IPS DF 19.7 (cell line): ENCODE measurements at places on chromosomes 7 and 10.

DNA sequence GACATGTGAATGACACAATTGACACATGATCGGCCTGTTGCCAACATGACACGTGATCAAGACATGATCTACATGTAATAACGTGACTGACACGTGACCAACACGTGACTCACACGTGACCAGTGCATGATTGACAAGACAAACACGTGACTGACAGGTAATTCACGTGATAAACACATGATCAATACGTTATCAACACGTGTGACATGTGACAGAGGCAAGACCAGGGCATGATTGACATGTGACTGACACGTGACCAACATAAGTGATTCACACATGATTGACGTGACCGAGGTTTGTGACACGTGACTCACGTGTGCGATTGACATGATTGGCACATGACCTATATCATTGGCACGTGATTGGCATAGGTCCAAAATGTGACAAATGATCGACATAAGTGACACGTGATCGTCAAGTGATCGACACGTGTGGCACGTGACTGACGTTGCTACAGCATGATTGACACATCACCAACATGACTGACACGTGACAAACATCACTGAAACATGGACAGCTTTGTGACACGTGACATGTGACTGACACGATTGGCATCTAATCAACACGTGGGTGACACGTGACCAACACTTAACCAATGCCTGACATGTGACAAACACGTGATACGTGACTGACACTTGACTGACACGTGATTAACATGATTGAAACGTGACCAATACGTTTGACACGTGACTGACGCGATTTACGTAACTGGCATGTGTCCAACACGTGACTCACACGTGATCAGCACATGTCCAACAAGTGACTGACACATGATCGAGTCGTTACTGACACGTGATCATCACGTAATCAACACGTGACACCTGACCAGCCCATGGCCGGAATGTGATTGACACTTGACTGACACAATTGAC, 23.0 kb downstream of the CRPPA start:
- no peak for DNase-seq

GRCh38 chr10:71483885-71484751, 87.4 kb downstream of the CDH23 start:
- no peak for DNase-seq

- no peak for DNase-seq
Observed at GRCh38 chr10:17782921-17783665, 26.1 kb upstream of the MRC1 start.

GRCh38 chr7:135207406-135208101, 3.8 kb downstream of the WDR91 start:
- DNase-seq: no peak

- DNase-seq: no peak
Observed at GRCh38 chr10:78332012-78332411, 298.3 kb downstream of the RPS24 start.

- DNase-seq: no peak
Observed at GRCh38 chr7:94397722-94398121, 3.0 kb downstream of the COL1A2 start.

DNA sequence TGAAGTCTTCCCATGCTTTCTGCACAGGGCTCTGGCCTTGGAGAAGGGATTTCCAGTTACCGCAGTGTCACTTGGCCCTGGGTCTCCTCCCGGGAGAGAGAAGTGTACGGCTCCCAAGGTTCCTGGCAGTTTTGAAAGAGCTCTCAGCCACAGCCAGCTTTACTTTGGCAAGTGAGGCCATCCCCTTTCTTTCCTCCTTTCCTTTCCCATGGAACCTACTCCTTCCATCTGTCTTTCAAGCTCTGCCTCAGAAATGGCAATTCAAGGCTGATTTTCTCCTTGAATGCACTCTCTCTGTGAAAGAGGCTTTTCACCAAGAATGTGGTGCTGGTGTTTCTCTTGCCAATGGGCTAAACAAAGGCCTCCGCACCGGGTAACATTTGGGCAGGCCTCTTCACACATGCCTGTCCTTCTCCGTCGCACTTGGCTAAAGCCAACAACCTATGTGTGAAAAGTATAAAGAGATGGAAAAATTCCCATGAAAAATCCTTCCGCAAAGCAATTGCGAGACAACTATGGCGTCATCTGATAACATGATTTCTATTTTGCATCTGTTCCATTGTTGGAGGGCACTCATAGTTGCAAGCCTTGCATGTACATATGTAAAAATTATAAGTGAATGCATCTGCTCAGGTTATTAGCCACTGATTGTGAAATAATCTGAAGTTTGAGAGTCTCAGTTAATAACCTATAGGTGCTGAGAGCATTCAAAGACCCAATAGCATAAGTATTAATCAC, 125.4 kb downstream of the PFKFB3 start:
- DNase-seq: no peak

- DNase-seq: no peak
Observed at GRCh38 chr10:61478621-61479312, 25.6 kb upstream of the TMEM26 start.

DNA sequence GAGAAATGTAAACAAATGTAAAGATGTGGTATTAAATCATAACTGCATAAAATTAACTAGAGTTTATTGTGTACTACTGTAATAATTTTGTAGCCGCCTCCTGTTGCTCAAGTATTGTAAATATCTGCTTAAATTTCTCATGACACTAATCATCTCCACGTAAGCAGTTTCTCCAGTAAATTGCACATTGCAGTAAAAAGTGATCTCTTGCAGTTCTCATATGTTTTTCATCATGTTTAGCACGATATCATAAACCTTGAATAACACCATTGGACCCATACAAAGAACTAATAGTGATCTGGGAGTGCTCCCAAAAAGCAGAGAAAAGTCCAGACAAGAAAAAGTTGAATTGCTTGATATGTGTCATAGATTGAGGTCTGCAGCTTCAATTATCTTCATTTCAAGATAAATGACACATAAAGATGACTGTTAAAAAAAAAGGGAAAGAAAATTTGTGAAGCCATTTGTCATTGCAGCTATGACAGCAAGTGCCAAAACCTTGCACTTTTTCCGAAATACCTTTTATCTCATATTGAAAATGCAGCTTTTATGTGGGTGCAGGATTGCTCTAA, 15.3 kb downstream of the LIPA start:
- DNase-seq: no peak

DNA sequence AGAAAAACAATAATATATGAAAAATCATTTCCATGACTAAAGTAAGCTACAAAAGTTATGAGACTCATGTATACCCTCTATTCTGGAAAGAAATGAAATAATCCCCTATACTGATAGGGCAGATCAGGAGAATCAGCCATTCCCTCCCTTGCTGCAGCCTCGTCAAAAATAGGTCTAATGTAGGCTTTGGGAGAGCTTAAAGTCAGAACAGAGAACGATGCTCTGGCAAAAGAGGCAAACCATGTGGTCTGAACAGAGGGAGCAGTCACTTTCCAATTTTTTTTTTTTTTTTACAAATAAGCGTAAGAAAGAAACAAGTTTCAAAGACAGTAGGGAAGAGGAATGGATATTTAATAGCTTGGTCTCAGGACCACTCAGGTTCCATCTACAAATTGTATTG, 462.2 kb upstream of the LRRTM3 start:
- DNase-seq: no peak

DNA sequence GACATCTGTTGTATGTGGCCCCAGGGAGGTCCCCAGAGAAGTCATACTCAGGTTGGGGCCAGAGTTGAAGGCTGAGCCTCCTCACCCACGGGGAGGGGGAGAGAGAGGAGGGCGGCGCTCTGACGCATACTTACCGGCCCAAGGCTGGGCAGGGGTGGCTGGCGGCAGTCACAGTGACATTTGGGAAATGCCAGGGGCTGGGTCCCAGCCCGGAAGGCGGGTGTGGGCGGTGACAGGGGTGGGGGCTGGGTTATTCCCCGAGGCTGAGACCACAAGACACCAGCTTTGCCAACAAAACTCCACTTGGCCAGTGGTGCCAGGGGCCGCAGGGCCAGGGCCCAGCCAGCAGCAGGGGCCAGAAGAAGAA, 41.1 kb downstream of the RASGEF1A start:
- no peak for DNase-seq

DNA sequence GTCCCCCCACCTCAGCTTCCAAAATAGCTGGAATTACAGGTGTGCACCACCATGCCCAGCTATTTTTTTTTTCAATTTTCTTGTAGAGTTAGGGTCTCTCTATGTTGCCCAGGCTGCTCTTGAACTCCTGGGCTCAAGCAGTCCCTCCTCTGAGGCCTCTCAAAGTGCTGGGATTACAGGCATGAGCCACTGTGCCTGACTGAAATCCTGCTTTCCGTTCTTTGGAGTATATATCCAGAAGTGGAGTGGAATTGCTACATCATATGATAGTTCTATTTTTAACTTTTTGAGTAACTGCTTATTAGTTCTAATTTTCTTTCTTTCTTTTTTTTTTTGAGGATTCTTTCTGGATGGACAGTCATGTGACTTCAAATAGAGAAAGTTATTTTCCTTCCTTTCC, 62.9 kb upstream of the ZMIZ2 start:
- no peak for DNase-seq

DNA sequence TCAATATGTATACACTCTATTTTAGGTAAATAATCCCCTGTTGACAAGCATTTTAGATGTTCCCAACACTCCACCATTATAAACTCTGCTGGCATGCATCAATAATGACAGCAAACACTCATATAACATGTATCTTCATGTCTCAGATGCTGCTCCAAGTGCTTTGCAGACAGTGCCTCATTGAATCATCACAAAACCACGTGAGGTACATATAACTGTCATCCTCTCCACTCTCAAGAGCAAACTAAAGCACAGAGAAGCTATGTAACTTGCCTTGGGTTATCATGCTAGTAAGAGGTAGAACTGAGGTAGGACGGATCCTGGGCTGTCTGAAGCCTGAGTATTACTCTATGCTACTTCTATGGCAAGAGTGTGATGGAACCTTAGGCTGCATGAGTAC, 72.5 kb upstream of the GSDME start:
- DNase-seq: no peak

DNA sequence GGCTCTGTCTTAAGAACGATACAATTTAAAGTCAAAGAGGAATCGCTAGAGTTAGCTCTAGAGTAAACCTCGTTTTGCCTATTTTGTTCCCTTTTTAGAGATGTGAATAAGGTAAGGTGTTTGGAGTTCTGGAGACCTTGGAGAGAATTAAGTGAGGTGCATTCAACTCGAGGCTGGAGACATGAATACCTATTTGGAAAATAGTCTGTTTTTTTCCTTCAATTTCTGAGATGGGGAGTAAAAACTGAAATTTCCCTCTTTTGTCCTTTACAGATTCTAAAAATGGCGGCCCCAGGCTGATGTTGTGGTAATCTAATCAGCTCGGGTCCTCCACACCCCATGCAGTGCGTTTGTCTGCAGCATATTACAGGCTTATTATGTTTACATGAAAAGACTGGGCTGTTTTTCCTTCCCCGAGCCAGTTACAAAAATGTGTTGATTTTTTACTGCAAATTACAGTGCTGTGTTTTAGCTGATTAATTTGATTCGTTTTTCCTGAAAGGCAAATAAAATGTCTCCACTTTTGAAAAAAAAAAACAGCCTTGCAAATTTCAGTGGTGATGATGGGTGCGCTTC, 1.5 kb downstream of the KMT2E start:
- DNase-seq: no peak

- DNase-seq: no peak
Observed at GRCh38 chr7:127056202-127056601, 196.5 kb downstream of the GRM8 start.

GRCh38 chr10:25174461-25175230, at the start of gene GPR158:
Gene GPR158, plus strand, starts transcription at chr10:25175001. Its CDS starts 420 bp downstream, at chr10:25175421.
- DNase-seq: peak; percentile 89

- DNase-seq: no peak
Observed at GRCh38 chr7:151383638-151384351, 26.0 kb downstream of the WDR86 start.

- DNase-seq: no peak
Observed at GRCh38 chr7:101628522-101628921, 574 bp downstream of the MYL10 start.

- peak; percentile 15 for DNase-seq
Observed at GRCh38 chr10:56823849-56824248, 462.8 kb upstream of the ZWINT start.

- DNase-seq: no peak
Observed at GRCh38 chr7:113085781-113086390, 741 bp downstream of the GPR85 start.

GRCh38 chr10:12950583-12951128, 50.9 kb downstream of the CCDC3 start:
- DNase-seq: no peak

DNA sequence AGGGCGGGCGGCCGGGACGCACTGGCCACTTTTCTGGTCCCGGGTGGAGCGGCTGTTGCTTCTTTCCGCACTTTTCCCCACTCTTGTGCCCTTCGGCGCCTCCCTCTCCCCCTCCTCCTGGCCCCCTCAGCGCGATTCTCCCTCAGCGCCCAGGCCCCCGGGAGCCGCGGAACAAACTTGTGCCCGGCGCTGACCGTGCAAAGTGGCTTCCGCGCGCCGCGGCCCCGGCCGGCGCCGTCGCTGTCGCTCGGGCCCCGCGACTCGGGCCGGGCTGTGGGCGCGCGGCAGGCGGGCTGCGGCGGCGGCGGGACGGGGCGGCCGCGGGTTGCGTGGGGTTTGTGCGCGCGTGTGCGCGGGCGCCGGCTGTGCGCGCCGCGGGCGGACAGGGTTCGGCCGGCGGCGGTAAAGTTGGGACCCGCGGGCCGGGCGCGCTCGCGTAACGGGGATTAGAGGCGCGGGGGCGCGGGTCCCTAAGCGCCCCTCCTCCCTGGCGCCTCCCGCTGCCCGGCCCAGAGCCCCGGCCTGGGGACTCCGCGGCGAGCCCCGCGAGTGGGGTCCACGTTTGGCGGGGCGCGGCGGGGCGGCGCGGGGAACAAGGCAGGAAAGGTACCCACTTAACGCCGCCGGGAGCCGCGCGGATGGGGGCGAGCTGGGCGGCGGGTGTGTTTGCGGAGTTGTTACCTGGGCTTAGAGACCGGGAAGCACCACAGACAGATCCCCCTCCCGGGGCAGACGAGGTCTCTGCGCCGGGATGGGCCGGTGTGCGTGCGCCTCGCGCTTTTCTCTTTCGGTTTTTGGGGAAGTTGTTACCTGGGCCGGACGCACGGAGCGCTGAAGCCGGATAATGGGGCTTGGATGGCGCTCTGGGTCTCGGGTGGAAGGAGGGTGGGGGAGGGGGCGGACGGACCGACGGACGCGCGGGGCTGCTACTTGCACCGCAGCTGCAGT, 860 bp downstream of the ZEB1 start:
- no peak for DNase-seq

GRCh38 chr7:133703547-133703946, 423.6 kb upstream of the LRGUK start:
- DNase-seq: no peak

- DNase-seq: no peak
Observed at GRCh38 chr7:47314728-47315607, 266.9 kb downstream of the TNS3 start.
